ENCODE measurements at places on chromosomes 11 and 22. TPM values are rescaled to one million over a fixed set of nuclear protein-coding genes. Genes with fewer than 3 reads are reported as not detected.

Gene UBQLNL
- total RNA-seq: 0.26 TPM

Gene SOX10
- not detected for total RNA-seq

Gene PACS1
- total RNA-seq: 80.7 TPM

GRCh38 chr22:37607010-37607934 lies 1.4 kb upstream of the GGA1 start:
- no peaks in the 10 kb centered on the region for H3K36me3 ChIP-seq
- peak overlapping the region; percentile 76 for H3K4me3 ChIP-seq
- peak; percentile 94 for DNase-seq
- no peaks in the 10 kb centered on the region for H3K27me3 ChIP-seq
- peak overlapping the region; percentile 98 for H3K27ac ChIP-seq

DNA sequence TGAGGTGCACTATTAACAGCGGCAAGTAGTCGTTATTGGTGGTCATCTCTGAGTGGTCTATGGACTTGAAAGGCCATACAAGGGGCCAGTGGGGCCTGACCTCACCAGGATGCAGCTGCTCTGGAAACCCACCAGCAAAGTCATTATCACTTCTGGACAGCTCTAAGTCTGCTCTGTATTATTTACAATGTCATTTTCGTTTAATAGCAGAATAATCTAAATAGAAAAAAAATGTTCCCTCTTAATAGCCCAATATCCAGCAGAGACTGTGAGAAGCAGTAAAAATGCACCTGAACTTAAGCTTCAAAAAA lies 85.0 kb upstream of the EED start:
- H3K4me1 ChIP-seq: no peaks in the 10 kb centered on the region
- no peak overlapping the region for H3K27ac ChIP-seq
- H3K27me3 ChIP-seq: no peaks in the 10 kb centered on the region
- H3K36me3 ChIP-seq: no peaks in the 10 kb centered on the region

DNA sequence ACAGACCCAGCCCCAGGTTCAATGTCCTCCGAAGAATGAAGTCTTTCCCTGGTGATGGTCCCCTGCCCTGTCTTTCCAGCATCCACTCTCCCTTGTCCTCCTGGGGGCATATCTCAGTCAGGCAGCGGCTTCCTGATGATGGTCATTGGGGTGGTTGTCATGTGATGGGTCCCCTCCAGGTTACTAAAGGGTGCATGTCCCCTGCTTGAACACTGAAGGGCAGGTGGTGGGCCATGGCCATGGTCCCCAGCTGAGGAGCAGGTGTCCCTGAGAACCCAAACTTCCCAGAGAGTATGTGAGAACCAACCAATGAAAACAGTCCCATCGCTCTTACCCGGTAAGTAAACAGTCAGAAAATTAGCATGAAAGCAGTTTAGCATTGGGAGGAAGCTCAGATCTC lies 14.1 kb downstream of the APOL1 start:
- DNase-seq: no peak
- H3K36me3 ChIP-seq: peaks cover 30% of the 10 kb centered on the region
- no peaks in the 10 kb centered on the region for H3K4me1 ChIP-seq
- H3K27me3 ChIP-seq: no peaks in the 10 kb centered on the region
- H3K4me3 ChIP-seq: no peak overlapping the region

Gene CCDC87
- total RNA-seq: 0.12 TPM

Gene LZTR1
- total RNA-seq: 27.4 TPM

DNA sequence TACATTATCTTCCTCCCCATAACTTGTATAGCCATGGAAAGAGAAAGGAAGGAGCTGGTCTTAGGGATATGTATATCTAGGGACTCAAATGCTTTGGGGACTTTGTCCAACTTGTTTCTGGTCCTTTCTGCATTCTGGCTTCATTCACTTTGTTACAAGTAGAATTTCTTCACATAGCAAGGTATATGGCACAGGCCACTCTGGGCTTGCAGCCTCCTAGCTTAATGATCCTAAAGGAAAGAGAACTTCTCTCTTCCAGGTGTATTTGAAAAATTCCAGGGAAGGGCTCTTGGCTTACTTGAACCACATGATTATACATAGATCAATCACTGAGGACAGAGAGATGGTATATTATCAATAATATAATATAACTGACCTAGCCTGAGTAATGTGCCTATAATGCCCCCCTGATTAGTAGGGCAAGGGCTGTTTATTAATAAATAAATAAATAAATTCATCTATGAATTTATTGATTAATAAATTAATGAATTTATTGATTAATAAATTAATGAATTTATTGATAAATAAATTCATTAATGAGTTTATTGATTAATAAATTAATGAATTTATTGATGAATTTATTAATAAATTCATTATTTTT lies 48.2 kb upstream of the CEP295 start:
- no peaks in the 10 kb centered on the region for H3K4me1 ChIP-seq
- H3K36me3 ChIP-seq: no peaks in the 10 kb centered on the region
- no peak overlapping the region for H3K27ac ChIP-seq
- DNase-seq: no peak
- H3K4me3 ChIP-seq: no peak overlapping the region
- no peaks in the 10 kb centered on the region for H3K27me3 ChIP-seq

Gene SOX6
- total RNA-seq: not detected
